Natural killer cell treated with Interleukin-12 subunit alpha and Interleukin-12 subunit beta and Interleukin-15 and Interleukin-18, amount 100 ng/mL, for 72 hours (primary cell): ENCODE measurements at places on chromosomes 6 and 20.
A peak's percentile ranks its signal among the peaks of the same experiment; 100 is the strongest.

GRCh38 chr6:33800248-33800969 lies 3.4 kb downstream of the MLN start:
- no peaks in the 10 kb centered on the region for H3K36me3 ChIP-seq
- peaks cover 42% of the 10 kb centered on the region for H3K27me3 ChIP-seq
- H3K27ac ChIP-seq, result no peak overlapping the region

DNA sequence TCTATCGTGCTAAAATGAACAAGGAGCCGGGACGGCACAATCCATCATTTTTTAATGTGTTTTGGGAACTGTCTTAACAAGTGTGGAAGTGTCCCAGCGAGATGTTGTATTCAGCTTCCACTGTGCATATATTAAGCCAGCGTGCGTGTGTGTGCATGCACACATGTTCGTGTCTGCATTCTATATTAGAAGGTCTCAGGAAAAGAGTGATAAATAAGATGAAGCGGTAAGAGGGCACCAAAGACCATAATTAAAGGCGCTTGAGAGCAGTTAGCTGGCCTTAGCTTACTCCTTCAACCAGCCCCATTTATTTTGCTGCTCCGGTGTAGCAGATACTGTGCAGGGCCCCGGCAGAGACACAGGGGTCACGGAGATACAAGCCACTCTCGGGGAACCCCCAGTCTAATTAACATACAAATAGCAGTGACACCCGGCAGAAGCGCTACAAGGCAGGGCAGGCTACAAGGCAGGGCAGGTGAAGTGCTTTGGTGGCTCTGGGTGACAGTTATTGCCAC lies 206.5 kb upstream of the RREB1 start:
- peaks cover 30% of the 10 kb centered on the region for H3K27me3 ChIP-seq
- DNase-seq, result no peak
- H3K4me3 ChIP-seq, result no peak overlapping the region
- no peak overlapping the region for H3K27ac ChIP-seq
- no peaks in the 10 kb centered on the region for H3K36me3 ChIP-seq

- H3K4me1 ChIP-seq, result peaks cover 10% of the 10 kb centered on the region
- no peaks in the 10 kb centered on the region for H3K27me3 ChIP-seq
- H3K4me3 ChIP-seq, result peak overlapping the region; percentile 6
- H3K36me3 ChIP-seq, result peaks cover 10% of the 10 kb centered on the region
- no peak overlapping the region for H3K27ac ChIP-seq
Observed at GRCh38 chr6:158344534-158344933, 32.3 kb downstream of the TULP4 start.

GRCh38 chr6:33959661-33960344 lies 156.0 kb upstream of the MLN start:
- no peak overlapping the region for H3K4me3 ChIP-seq
- no peaks in the 10 kb centered on the region for H3K4me1 ChIP-seq
- no peak for DNase-seq
- peaks cover 22% of the 10 kb centered on the region for H3K27me3 ChIP-seq

- DNase-seq, result no peak
- no peak overlapping the region for H3K27ac ChIP-seq
- H3K27me3 ChIP-seq, result no peaks in the 10 kb centered on the region
Observed at GRCh38 chr6:80434691-80435350, 328.4 kb downstream of the BCKDHB start.

DNA sequence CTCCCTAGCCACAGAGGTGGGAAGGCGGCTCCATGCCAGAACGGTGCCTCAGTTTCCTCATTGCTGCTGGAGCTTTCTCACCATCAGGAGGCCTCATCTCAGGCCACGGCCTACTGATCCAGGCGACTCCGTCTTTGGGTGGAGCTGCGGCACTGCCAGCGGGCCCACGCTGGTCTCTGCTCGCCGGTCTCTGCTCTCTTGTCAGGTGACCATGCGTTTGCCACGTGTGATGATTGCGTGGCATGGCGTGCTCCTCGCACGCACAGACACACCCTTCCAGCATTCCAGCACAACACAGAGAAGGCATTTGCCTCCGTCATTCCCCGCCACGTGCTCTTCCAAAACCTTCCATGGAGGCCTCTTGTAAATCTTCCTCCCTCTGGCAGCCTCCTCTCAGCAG lies 271.1 kb downstream of the CDH4 start:
- H3K27me3 ChIP-seq, result peaks cover 9% of the 10 kb centered on the region
- H3K4me3 ChIP-seq, result no peak overlapping the region
- H3K36me3 ChIP-seq, result no peaks in the 10 kb centered on the region
- no peaks in the 10 kb centered on the region for H3K4me1 ChIP-seq
- no peak overlapping the region for H3K27ac ChIP-seq

DNA sequence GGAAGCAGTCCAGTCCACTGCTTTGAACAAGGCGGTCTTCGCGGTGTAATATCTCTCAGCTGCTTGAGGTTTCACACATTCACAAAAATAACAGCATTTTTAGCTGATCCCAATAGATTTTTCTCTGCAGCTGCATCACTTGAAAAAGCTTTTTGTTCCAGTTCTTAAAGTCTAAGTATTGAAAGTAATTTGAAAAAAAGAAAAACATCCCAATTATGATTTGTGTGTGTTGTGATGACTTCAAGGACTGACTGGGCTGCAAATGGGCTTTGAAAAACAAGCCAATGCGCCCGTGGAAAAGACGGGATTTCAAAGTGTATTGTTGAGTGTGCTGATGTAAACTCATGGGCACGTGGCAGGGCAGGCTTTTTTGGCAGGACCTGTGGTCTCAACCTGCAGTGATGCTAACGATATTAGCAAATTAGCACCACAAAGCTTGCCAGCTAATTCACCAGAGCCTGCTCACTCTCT lies 151.1 kb downstream of the TMEM242 start:
- H3K27ac ChIP-seq, result no peak overlapping the region
- no peaks in the 10 kb centered on the region for H3K27me3 ChIP-seq
- no peak overlapping the region for H3K4me3 ChIP-seq
- no peaks in the 10 kb centered on the region for H3K36me3 ChIP-seq
- peaks cover 16% of the 10 kb centered on the region for H3K4me1 ChIP-seq

GRCh38 chr6:14354919-14355572 lies 237.5 kb downstream of the CD83 start:
- H3K4me3 ChIP-seq, result no peak overlapping the region
- peaks cover 7% of the 10 kb centered on the region for H3K27me3 ChIP-seq
- DNase-seq, result no peak
- peaks cover 5% of the 10 kb centered on the region for H3K4me1 ChIP-seq
- H3K27ac ChIP-seq, result no peak overlapping the region

GRCh38 chr6:10460096-10460495 lies 45.2 kb upstream of the TFAP2A start:
- H3K36me3 ChIP-seq, result no peaks in the 10 kb centered on the region
- H3K4me1 ChIP-seq, result no peaks in the 10 kb centered on the region
- H3K27me3 ChIP-seq, result peaks cover 28% of the 10 kb centered on the region
- H3K27ac ChIP-seq, result no peak overlapping the region

DNA sequence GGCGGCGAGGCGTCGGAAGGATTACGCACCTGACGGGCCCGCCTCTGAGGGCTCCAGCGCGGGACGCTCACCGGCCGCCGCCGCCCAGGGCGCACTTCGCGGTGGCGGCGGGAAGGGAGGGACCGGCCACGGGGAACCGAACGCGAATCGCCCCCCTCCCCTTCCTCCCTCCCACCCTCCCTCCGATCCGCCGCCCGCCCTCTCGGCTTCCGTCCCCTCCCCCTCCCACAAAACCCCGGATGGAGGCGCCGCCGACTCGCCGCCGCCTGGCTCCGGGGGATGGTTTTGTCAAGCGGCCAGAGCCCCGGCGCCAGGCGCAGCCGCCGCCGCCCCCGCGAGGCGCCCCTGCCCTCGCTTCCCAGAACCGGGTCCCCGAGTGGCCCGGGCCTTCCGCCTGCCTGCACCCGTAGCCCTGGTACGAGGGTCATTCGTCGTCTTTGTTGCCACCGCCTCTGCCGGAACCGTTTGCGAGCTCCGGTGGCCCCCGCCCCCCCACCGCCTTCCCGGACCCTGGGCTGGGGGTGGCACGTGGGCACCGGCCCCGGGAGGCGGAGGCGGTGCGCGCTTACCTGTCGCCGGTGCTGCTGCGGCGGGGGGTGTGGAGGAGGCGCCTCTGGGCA lies 398 bp downstream of the ZBTB2 start:
- no peaks in the 10 kb centered on the region for H3K27me3 ChIP-seq
- peak; percentile 86 for DNase-seq
- peak overlapping the region; percentile 99 for H3K4me3 ChIP-seq
- H3K36me3 ChIP-seq, result peaks cover 8% of the 10 kb centered on the region

GRCh38 chr6:151440498-151440897 lies 11.4 kb downstream of the RMND1 start:
- no peak overlapping the region for H3K4me3 ChIP-seq
- no peak for DNase-seq
- peak overlapping the region; percentile 17 for H3K27ac ChIP-seq
- peaks cover 6% of the 10 kb centered on the region for H3K36me3 ChIP-seq

- H3K36me3 ChIP-seq, result peaks cover 12% of the 10 kb centered on the region
- no peak overlapping the region for H3K27ac ChIP-seq
- H3K4me1 ChIP-seq, result peaks cover 36% of the 10 kb centered on the region
- H3K27me3 ChIP-seq, result no peaks in the 10 kb centered on the region
Observed at GRCh38 chr20:841568-842546, 8.3 kb downstream of the FAM110A start.

DNA sequence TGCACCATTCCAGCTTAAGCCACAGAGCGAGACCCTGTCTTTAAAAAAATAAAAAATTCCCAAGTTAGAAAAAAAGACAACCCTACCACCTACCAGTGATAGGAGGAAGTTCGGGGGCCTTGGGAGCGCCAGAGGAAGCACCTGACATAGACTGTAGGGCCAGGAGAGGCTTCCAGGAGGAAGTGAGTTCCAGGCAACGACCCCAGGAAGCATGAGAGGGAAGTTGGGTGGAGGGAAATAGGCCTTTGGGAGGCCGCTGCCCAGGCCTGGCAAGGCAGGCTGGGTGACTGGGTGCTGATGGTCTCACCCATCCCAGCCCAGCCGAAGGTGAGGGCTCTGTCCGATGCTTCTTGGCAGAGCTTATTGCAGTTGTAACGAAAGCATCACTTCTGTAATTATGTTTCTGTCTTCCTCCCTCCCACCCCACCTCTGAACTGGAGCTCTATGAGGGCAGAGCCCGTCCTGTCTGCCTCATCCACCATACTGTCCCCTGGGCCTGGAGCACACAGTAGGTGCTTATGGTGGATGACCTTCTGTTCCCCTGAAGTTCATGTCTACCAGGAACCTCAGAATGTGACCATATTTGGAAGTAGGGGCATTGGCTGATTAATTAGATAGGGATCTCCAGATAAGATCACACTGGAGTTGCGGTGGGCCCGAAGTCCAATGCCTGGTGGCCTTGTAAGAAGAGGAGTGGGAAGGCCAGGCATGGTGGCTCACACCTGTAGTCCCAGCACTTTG lies 54.1 kb downstream of the UBE2V1 start:
- H3K27ac ChIP-seq, result no peak overlapping the region
- H3K36me3 ChIP-seq, result no peaks in the 10 kb centered on the region
- DNase-seq, result no peak
- no peaks in the 10 kb centered on the region for H3K4me1 ChIP-seq
